Mucosa of descending colon (tissue), 3 donors: ENCODE measurements at places on chromosomes 5 and 9. TPM values are rescaled to one million over a fixed set of nuclear protein-coding genes. Genes with fewer than 3 reads are reported as not detected.

The GABRA1 gene
- total RNA-seq, result not detected

The NOL6 gene
- 18.8 TPM for total RNA-seq

The GZMA gene
- 9.3 TPM for total RNA-seq

The LOX gene
- 4.6 TPM for total RNA-seq

GRCh38 chr5:151520294-151520693 lies 70.8 kb downstream of the FAT2 start:
- no peak for DNase-seq

DNA sequence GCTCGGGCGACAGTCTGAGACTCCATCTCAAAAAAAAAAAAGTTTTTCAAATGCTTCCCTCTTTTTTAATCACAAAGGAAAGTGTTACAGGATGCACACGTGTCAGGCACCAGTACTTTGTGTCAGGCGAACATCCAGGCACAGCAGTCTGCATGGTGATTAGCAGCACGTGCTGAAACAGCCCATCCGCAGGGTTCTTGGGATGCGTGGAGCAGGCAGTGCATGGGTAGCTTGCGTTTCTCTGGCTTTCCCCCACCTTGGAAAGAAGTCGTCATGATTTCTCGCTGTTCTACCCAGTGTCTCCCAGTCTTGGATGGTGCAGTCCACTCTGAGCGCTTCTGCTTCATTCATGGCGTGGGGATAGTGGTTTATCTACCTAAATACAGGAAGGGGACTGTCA lies 35.4 kb downstream of the GPR107 start:
- DNase-seq, result no peak

DNA sequence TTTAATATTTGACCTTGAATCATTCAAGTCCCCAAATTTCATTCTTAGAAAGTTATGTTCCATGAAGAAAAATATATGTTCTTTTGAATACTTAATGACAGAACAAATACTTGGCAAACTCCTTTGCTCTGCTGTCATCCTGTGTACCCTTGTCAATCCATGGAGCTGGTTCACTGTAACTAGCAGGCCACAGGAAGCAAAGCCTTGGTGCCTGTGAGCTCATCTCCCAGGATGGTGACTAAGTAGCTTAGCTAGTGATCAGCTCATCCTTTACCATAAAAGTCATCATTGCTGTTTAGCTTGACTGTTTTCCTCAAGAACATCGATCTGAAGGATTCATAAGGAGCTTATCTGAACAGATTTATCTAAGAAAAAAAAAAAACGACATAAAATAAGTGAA lies 65.4 kb downstream of the WDR41 start:
- DNase-seq, result no peak

DNA sequence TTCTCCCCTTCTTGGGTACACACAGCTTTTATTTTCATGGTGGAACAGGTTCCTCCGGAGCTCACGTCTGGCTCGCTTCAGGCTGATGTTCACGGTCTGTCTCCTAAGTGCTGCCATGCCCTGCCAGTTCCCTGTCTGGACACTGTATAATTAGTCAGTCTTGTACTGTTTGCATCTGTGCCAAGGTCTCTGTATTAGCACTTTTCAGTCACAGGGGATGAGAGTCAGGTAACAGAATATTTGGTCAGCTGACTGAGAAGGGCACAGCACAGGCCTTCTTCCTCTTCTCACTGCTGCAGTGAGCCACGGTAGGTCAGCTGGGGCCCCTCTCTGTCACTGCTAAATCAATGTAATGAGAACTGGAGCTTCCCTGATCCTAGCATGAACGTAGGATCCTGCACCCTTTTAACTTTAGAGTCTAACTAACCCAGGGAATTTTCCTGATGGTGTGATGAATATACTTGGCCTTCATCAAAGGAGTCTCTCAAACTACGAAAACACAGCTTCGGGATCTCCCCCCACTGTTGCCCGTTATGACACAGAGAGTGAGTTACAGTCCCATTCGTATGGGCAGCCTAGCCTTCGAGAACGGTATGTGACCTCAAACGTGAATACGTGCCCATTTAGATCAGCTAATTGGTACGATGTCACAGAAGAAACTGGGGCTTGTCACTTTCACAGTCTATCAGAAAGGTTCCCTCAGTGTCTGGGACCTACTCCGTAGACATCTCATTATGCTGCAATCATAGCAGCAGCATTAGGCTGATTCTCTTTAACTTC lies 354.1 kb upstream of the RFX3 start:
- no peak for DNase-seq

DNA sequence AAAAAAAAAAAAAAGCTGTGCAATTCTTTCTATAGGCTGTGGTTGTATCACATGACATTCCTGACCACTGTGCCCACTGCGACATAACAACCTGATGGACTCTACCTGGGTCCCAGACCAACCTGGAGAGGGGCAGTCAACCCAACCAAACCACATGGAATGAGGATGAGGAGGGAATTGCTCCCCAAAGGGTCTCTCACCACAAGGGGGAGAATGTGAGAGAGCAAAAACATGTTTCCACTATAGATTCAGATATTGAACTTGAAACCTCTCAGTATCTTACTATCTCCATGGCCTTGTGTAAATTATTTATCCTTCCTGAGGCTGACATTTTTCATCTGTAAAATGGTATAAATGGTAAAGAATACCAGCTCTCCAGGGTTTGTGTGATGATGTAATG lies 66.9 kb upstream of the SV2C start:
- DNase-seq, result no peak

- DNase-seq, result no peak
These were observed 420.8 kb upstream of the IRX4 start for GRCh38 chr5:2303431-2304100.

GRCh38 chr5:87410931-87411330 lies 1.8 kb downstream of the CCNH start:
- DNase-seq, result no peak

DNA sequence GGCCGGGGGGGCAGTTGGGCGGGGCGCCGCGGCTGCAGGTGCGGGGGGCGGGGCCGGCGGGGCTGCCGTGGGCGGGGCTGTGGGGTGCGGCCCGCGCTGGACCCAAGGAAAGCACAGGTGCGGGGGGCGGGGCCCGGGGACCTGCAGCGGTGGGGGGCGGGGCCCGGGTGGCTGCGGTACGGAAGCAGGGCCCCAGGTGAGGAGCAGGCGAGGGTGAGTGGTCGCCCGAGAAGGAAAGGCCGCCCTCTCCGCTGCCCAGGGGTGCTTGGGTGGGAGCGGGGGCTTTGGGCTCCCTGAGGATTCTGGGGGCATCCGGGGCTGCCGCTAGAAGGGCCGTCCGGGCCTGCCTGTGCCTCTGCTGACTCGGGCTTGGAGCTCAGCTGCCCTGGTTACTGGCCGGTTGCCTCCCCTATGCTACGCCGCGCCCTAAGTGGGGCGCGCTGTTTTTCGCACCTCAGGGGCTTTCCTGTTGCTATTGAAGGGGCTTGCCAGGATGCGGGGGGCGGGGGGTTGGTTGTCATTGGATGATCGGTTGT lies 767 bp downstream of the RALGPS1 start:
- DNase-seq, result peak; percentile 92

DNA sequence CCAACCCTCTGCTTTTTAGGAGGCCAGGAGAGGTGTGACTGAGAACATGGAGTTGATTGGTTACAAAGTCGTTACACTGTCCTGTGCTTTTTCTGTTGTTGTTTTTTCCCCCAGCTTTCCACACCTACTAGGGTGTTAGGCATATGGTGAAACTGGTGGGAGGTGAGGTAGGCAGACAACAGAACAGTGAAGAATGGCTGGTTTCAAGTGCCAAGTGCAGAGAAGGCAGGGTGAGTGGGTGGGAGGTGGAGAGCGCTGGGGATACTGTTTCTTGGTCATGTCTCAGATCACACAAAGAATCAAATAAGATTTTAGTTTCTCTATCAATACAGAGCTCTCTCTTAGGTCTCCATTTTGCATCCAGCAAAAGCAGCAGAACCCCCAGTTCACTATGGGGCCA lies 2.2 kb upstream of the SPTAN1 start:
- DNase-seq, result no peak

GRCh38 chr9:34884747-34885189 lies 73.3 kb upstream of the PHF24 start:
- DNase-seq, result no peak

- DNase-seq, result no peak
These were observed 1.7 kb upstream of the ANGPTL2 start for GRCh38 chr9:127124111-127124531.

DNA sequence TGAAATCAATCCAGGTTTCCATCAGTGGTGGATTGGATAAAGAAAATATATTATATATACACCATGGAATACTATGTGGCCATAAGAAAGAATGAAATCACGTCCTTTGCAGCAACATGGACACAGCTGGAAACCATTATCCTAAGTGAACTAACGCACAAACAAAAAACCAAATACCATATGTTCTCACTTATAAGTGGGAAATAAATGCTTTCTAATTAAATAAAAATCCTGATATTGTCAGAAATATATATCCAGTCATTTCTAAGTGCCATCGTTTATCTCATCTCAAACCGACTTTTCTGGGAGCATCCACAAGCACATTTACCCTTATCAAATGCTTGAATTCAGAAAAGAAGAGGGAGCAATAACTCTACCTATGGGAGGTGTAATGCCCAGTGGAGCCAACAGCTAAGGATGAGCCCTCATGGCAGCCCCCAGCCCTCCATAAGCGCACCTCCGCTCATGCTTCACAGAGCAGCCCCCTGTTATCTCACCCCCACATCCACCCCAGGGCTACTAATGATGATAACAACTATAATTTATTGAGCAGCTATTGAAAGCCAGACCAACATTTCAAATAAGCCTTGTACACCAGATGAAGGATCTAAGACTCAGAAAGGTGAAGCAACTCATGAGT lies 101.7 kb upstream of the SPOCK1 start:
- no peak for DNase-seq

DNA sequence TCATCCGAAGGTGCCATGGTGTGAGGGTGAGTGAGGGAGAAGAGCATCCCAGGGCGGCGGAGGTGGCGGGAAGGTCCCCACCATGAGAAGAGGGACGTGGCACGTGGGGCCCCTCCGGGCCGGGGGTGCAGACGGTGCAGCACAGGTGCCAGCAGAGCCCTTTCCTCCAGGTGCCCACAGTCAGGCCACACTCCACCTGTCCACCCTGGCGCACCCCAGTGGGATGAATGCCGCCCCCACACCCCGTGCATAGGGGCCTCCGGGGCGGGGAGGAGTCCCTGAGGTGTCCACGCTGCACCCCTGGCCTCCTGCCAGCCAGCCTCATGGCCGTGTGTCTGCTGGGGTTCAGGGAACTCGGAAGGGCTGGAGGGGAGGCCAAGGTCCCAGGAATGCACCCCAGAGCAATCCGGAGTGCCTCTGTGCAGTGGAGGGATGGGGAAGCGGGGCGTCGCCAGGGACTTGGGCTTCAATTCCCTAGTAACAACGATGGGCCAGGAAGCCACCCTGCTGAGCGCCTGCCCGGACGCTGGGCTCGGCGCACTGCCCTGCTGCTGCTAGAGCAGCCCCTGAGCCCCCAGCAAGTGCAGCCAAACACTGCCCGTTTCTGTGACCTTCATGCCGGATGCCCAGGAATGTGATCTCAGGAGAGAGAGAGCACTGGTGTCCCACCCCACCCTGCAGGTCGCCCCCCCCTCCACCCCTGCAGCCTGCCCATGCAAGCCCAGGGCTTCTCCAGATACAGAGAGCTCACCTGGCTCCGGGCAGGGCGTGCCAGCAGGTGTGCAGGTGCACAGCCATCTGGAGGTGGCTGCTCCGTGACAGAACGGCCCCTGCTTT lies 8.8 kb upstream of the NACC2 start:
- peak; percentile 64 for DNase-seq

DNA sequence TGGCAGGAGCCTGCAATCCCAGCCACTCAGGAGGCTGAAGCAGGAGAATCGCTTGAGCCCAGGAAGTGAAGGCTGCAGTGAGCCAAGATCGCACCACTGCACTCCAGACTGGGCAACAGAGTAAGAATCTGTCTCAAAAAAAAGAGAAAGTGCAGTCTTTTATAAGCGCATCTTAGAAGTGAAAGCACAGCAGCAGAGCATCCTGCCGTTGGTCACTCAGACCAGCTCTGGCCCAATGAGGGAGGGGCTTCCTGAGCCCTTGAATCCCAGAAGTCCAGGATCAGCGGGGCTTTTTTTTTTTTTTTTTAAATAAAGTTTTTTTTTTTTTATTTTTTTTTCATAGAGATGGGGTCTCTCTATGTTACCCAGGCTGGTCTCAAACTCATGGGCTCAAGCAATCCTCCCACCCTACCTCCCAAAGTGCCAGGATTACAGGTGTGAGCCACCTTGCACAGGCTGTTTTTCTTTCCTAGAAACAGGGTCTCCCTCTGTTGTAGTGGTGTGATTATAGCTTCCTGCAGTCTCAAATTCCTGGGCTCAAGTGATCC lies 42.3 kb downstream of the NAIF1 start:
- no peak for DNase-seq

GRCh38 chr9:124869986-124870560 lies 8.1 kb downstream of the ARPC5L start:
- DNase-seq, result peak; percentile 83

DNA sequence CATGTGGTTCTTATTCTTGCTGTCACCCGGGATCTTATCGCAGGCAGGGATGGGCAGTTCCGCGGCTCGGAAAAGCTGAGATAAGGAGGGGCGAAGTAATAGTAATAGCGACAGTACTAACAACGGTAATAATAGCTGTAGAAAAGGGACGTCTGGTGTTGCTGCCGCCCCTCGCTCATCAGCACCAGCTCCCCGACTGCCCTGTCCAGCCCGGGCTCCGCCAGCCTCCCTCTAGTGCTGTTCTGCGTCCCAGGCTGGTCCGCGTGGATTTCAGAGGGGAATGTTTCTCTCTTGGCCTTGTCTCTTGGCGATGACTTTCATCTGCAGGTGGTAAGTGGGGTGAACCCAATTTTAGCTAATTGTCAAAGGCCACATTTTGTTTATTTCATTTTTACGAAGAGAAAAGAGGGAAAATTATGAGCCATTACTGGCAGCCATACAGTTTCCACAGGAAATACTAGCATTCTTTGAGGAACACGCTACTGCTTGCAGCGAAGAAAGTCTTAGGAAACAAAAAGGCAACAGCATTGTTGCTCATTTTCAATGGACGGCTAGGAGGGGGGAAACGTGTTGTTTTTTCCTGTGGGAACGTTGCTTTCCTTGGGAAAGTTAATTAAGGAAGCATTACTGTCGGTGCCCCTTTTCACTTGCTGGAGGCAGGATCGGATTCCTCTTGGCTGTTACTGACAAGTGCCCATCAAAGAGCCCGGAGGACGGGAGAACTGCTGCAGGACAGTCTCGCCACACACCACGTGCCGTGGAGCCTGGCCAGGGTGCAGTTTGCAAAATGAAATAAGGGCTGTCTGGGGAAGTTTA lies 762 bp downstream of the SNCAIP start:
- DNase-seq, result peak; percentile 36

DNA sequence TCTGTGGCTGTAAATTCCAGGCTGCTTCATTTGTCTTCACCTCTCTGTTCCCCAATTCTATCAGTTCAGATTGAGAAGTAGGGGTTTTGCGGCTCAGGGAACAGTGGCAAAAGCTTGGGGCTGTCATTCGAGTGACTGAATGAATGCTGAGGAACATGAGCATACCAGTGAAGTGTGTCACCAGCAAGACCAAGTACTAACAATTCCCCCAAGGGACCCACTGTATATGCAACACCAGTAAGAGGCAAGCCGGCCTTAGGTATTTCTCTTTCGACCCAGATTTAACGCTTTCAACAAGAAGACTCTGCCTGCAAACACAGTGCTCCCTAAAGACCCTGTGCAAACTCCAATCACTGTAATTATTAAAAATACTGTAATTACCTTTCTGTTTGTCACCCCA lies 25.8 kb downstream of the KLHL3 start:
- DNase-seq, result no peak

GRCh38 chr5:91955610-91956009 lies 572.5 kb upstream of the ARRDC3 start:
- no peak for DNase-seq

GRCh38 chr9:1369297-1369696 lies 319.1 kb downstream of the DMRT2 start:
- DNase-seq, result no peak
